Activated T-cell treated with anti-CD3 and anti-CD28 coated beads, Interleukin-2, amount 50 U/mL, for 48 hours (primary cell): ENCODE measurements at places on chromosomes 11 and 22.
A peak's percentile ranks its signal among the peaks of the same experiment; 100 is the strongest.

- DNase-seq: no peak
Observed at GRCh38 chr11:33892906-33893594, 1.2 kb upstream of the LMO2 start.

DNA sequence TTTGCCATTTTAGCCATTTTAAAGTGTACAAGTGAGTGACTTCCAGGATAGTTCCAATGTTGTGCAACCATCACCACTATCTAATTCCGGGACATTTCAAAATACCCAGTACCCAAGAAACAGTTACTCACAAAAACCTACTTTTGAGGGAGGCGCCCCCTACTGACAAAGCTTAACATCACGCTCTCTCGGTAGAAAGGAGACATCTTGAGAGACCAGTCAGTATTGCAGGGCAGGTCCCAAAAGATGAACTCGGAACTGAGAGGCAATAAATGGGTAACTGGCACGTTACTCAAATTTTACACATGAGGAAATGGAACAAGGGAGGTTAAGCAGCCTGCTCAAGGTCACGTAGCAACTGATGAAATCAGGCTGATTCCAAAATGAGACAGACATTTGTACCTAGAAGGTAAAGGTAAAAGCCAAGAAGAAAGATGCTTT is 50.0 kb upstream of the POU2AF1 start:
- peak; percentile 81 for DNase-seq

DNA sequence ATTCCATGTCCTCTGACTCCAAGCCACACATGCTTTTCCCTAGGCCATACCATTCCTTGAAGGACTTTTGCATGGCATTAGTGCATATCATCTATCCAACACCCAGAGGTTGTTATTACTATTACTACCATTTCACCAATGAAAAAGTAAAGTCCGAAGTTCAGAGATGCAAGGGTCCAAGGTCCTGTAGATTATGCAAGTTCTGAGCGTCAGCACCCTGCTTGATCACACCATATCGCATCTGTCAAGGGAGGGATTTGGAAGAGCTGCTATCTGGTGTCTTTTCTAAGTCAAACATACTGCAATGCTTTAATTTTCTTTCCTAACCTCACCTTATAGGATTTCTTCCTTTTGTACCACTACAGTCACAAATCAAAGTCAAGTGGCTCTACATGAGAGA is 214.7 kb upstream of the CADM1 start:
- no peak for DNase-seq

DNA sequence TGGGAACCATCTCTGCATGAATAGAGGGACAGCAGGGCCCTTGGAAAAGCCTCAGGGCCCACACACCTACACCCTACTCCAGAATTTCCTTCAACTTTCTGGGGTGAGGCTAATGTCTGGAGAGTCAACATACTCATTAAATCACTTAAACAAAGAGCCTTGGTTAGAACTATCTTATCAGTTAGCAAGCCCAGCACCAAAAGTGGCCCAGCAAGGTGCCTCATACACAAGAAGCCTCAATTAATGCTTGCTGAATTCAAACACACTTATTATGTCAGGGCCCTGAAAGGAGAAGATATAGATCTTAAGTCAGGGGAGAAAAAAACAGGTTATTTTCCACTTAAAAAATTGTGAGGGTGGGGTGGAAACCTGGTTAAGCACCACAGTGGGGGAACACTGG is 61.4 kb downstream of the C11orf58 start:
- no peak for DNase-seq

DNA sequence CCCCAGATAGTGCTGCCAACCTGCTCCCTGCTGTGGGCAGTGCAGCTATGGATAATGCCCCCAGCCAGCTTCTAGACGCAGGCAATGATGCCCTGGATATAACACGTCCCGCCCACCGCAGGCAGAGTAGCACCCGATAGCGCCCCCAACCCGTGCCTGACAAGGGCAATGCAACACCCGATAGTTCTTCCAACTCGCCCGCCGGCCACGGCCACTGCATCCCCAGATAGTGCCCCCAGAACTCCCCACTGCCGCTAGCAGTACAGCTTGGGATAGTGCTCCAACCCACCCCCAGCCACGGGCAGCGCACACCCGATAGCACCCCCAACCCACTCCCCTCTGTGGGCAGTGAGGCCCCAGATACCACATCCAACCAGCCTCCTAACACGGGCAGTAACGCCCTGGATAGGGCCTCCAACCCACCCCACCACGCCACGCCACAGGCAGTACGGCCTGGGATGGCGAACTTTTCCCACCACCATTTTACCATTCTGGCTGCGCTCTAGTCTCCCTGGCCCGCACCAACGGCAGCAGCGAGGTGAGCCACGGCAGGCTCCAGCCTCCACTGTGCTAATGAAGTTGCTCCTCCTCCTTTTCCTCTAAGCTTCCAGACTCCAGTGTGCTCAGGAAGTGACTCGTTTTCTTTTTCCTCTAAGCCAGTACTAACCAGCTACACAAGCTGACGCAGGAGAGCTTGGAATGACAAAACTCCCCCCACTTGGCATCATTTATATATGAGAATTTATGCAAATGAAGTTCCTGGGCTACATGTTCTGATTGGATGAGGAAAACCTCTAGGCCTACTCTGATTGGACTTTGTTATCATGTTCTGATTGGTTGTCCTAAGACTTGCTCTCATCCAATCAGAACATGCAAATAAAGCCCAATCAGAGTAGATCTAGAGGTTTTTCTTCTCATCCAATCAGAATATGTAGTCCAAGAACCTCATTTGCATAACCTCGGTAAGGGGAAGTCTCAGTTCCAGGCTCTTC is 3.0 kb upstream of the RFPL3 start:
- DNase-seq: no peak

GRCh38 chr11:12909879-12910278 is 99.2 kb upstream of the RASSF10 start:
- no peak for DNase-seq

DNA sequence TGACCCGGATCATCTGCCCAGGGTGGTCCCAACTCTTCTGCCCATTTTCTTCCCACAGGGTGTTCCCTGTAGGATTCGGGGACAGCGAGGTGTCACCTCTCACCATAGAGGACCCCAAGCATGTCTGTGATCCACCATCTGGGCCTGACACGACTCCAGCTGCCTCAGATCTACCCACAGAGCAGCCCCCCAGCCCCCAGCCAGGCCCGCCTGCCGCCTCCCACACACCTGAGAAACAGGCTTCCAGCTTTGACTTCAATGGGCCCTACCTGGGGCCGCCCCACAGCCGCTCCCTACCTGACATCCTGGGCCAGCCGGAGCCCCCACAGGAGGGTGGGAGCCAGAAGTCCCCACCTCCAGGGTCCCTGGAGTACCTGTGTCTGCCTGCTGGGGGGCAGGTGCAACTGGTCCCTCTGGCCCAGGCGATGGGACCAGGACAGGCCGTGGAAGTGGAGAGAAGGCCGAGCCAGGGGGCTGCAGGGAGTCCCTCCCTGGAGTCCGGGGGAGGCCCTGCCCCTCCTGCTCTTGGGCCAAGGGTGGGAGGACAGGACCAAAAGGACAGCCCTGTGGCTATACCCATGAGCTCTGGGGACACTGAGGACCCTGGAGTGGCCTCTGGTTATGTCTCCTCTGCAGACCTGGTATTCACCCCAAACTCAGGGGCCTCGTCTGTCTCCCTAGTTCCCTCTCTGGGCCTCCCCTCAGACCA is 24.0 kb downstream of the CSF2RB start:
- DNase-seq: peak; percentile 9

- no peak for DNase-seq
Observed at GRCh38 chr22:44668886-44669521, 33.0 kb upstream of the PRR5 start.

GRCh38 chr11:81963018-81963417 is 770.6 kb downstream of the FAM181B start:
- DNase-seq: no peak

- no peak for DNase-seq
Observed at GRCh38 chr22:39463931-39464390, 7.1 kb downstream of the MGAT3 start.

DNA sequence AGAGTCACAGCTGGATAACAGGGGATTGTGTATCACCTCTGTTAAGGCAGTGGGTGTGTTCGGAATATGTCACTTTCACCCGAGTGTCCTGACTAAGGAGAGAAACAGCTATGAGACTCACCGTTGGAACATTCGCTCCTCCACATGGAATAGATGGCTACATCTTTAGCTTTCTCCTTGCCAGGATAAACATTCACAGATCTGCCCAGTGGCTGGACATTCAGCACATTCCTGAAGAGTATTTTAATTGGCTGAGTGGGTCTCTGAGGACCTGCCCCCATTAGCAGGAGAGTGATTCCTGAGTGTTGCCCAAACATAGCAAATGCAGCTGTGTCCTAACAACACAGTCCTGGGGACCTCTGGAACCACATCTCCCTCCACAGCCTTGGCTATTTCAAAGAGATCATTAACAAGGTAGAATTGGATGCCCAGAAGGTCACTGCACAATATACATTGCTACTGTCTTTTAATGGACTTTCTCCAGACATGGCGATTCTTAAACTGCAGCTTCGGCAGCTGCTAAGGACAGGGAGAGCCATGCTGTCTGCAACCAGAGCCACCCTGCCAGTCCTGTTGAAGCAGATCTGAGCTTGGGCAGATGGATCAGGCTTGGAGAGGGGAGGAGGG is 435.0 kb upstream of the CADM1 start:
- no peak for DNase-seq

GRCh38 chr11:113138731-113139130 is 175.7 kb upstream of the TTC12 start:
- no peak for DNase-seq
